ENCODE measurements at places on chromosomes 5 and 9. TPM values are rescaled to one million over a fixed set of nuclear protein-coding genes. Genes with fewer than 3 reads are reported as not detected.

AFAP1L1 gene
- total RNA-seq = 6.9 TPM

WNT8A gene
- not detected for total RNA-seq

GRIN3A gene
- total RNA-seq = 0.07 TPM

DNA sequence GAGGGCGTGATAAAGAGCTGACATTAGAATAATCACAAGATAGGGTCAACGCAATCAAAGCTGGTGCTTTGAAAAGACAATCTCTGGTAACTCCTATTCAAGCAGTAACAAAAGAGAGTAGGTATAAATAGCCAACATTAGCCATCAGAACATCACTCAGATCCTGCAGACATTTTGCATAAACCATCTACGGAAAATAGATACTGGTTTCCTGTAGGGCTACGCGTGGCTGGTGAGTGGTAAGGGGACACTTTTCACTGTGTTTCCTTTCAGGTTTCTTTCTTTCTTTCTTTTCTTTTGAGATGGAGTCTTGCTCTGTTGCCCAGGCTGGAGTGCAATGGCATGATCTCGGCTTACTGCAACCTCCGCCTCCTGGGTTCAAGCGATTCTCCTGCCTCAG, 22.3 kb downstream of the TTF1 start:
- H3K4me1 ChIP-seq = no peaks in the 10 kb centered on the region
- no peak for DNase-seq
- H3K36me3 ChIP-seq = peaks cover 64% of the 10 kb centered on the region
- no peaks in the 10 kb centered on the region for H3K27me3 ChIP-seq
- no peak overlapping the region for H3K4me3 ChIP-seq

- no peak for DNase-seq
- H3K27ac ChIP-seq = no peak overlapping the region
- H3K36me3 ChIP-seq = no peaks in the 10 kb centered on the region
- no peak overlapping the region for H3K4me3 ChIP-seq
- H3K27me3 ChIP-seq = no peaks in the 10 kb centered on the region
Observed at GRCh38 chr5:92177926-92178487, 794.9 kb upstream of the ARRDC3 start.

DNA sequence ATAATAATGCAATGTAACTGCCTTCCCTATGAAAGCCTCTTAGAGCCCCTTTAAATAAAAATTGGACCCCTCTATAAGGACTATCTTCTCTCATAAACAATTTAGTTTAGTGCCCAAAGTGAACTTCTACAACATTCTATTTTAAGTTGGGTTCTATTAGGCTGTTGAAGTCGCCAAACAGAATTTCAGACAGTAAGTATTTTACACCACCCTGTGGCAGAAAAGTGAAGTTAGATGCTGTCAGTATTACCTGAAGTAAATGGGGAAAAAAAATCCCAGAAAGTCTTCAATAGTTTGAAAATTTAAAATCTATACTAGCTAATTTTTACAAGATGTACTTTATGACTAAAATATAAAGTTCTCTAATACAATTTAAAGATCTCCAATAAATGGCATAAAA, 29.5 kb downstream of the CAAP1 start:
- H3K4me3 ChIP-seq = no peak overlapping the region
- no peak for DNase-seq
- no peak overlapping the region for H3K27ac ChIP-seq
- no peaks in the 10 kb centered on the region for H3K27me3 ChIP-seq

DNA sequence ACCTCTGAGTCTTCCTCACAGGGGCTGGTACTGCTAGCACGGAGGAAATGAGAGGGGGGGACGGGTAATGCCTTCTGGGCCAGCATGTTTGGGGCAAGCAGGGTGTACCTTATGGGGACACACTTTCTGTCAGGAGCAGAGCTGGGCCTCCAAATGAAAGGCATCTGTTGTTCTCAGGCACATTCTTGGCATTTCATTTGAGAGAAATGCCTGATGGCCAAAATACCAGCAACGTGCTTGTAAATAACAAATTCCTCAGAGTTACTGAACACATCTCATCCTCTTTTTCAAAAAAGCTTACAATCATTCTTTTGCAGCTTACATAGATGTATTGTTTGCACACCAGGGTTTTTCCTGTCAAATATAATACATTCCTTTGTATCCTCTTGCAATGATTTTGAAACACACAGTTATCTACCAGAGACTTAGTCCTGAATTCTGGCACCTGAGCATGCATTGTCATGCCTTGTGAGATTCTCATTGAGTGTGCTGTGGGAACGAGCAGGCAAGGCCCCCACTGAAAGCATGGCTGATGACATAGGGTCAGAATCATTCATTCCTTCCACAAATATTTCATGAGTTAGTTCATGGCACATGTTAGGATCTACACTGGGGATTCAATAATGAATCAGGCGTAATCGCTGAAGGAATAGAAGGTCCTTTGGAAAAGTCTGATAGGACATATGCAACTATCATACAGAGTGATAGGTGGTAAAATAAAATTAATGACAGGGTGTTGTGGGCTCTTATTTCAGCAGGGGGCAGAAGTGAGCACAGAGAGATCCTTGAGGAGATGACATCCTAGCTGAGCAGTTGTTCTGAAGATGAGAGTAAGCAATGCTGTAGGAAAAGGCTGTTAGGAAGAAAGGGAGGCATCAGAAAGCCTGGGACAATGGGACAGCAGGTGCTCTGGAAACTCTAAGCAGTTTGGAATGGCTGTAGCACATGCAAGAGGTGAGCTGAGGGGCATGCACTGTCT, 260.9 kb upstream of the TUT7 start:
- H3K4me3 ChIP-seq = no peak overlapping the region
- DNase-seq = peak; percentile 24
- H3K36me3 ChIP-seq = peaks cover 7% of the 10 kb centered on the region
- H3K4me1 ChIP-seq = peaks cover 33% of the 10 kb centered on the region
- H3K27ac ChIP-seq = no peak overlapping the region

DNA sequence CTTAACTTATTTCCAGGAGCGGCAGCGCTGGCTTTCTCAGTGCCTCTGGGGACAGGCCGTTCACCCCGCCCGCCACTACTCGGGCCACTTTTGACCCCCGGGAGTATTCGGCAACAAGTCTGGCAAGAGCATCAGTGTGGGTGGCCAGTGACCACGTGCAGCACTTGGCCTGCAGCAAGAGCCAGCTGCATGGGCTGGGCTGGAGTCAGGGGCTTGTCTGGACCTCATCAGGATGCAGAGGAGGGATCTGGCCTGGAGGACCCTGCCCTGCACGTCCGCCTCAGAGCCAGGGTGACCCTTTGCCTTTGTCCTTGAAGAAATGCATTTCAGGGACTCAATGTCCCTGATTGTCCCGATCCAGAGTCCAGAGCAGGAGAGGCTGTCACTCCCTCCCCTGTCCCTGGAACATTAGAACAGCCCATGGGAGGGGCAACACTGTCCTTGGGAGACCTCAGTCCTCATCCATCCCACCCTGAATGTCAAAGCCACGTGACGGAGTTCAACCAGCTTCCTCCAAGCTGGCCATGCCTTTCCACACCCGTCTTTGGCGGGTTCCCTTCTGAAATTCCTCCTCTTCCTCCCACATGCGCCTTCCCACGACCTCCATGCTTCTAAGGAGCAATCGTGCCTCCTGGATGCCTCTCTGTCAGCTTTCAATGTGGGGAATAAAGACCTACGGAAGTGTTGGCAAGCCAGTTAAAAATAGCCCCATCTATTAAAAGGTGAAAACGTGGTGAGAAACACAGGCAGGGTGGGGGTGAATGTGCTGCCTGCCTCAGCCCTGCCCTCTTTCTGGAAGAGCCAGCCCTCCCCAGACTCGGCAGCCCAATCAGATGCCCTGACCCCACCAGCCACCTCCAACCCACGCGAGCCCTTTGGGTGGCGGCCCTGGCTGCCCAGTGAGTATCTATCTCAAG, 99.0 kb downstream of the OLFM1 start:
- no peak overlapping the region for H3K4me3 ChIP-seq
- H3K4me1 ChIP-seq = peaks cover 4% of the 10 kb centered on the region
- no peak overlapping the region for H3K27ac ChIP-seq
- H3K27me3 ChIP-seq = peaks cover 3% of the 10 kb centered on the region

SPATA31D4 gene
- not detected for total RNA-seq

GRCh38 chr5:134590992-134591659, 41.5 kb downstream of the SAR1B start:
- H3K4me3 ChIP-seq = no peak overlapping the region
- DNase-seq = no peak
- peaks cover 44% of the 10 kb centered on the region for H3K4me1 ChIP-seq
- no peak overlapping the region for H3K27ac ChIP-seq

DNA sequence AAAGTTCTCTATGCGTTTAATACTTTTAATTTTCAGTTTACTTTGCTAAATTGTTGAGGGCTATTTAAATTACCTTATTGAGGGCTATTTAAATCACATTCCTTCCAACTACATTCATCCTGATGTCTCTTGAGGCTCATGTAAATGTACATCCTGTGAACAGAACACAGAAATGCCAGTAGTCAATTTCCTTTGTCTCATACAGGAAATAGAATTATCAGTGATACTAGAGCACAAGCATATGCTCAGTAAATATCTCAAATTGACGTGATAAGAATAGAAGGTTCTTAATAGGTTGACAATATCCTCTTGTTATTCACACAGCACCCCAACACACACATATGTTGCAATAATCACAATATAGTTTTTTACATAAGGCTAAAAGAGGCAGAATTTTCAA, 449.0 kb downstream of the CYLC2 start:
- no peaks in the 10 kb centered on the region for H3K36me3 ChIP-seq
- H3K4me3 ChIP-seq = no peak overlapping the region
- no peak for DNase-seq

DNA sequence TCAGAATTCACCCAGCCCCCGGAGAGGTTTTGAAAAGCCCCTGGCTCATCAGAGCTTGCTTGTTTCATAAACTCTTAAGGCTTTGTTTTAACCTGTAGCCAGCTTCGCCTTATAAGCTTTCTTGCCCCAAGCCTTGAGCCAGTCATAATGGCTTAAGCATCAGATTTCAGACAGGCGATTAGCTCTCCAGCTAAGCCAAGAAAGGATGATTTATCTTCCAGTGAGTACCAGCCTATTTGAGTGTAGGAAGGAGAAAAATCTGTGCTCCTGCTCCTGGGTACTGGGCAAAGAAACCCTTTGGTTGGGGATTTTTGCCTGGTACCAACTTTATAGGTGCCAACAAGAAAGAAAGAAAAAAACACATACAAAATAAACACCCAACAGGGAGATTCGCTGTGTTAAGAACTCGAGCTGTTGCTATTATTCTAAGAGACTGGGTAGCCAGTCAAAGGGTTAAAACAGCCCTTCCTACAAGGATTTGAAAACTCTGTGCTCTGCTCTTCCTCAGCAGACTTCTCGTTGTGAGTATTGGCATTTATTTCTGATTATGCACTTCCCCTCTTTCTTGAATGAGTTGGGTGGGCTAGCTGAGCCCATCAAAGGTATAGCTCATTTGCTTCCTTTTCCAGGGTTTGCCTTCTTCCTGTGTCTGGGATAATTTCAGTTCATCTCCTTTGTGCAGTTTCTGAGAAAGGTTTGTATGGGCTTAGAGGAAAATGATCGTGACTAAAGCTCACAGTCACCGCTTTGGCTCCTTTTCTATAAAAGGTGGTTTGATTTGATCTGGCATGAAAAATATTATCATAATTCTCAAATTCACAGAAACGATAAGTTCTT, 157.2 kb upstream of the DMRT1 start:
- H3K27me3 ChIP-seq = no peaks in the 10 kb centered on the region
- H3K4me3 ChIP-seq = 0 out of 2 replicates have a peak overlapping the region, but pooled peaks have one; percentile 35
- peaks cover 5% of the 10 kb centered on the region for H3K36me3 ChIP-seq

UGT3A2 gene
- total RNA-seq = 16.5 TPM

- peaks cover under 1% of the 10 kb centered on the region for H3K4me1 ChIP-seq
- no peak overlapping the region for H3K4me3 ChIP-seq
- DNase-seq = no peak
- H3K27me3 ChIP-seq = no peaks in the 10 kb centered on the region
Observed at GRCh38 chr9:93043122-93043521, 15.4 kb upstream of the SUSD3 start.

CCDC183 gene
- 2.0 TPM for total RNA-seq

Data from WTC11 (cell line).